CD14-positive monocyte (primary cell): ENCODE measurements at places on chromosomes 13 and 19. TPM values are rescaled to one million over a fixed set of nuclear protein-coding genes. Genes with fewer than 3 reads are reported as not detected.

- DNase-seq: peak; percentile 7
Observed at GRCh38 chr19:55304279-55304978, 20.6 kb downstream of the BRSK1 start.

DNA sequence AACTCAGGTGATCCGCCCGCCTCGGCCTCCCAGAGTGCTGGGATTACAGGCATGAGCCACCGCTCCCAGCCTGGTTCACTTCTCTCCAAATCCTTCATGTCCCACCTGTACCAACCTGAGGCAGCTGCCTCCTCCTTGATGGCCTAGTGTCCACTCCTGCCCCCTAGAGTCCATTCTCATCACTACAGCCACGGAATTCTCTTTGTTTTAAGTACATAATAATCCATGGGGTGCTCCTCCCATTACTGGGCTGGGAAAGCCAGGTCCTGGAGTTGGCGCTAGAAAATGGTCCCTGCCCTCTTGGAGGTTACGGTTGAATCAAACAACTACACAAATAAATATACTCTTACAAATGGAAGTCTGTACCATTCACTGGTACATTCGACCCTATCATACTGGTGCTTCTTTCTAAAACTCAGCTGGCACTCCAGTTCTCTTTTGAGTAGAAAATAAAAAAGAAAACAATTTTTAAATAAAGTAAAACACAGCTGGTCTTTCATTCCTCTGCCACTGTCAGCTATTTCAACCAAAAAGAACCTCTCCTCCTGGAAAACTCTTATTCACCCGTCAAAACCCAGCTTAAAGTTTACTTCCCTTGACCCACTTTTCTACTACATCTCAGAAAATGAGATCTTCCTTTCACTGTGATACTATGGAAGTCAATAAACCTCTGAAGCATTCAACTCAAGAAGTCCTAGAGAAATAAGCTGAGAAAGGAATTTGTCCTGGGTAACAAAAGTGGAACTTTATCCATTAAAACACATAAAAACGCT lies 22.4 kb upstream of the ARHGEF18 start:
- DNase-seq: no peak

Gene RTBDN
- polyA plus RNA-seq: not detected

- DNase-seq: peak; percentile 39
Observed at GRCh38 chr19:10858204-10858828, 10.1 kb downstream of the C19orf38 start.

GRCh38 chr13:47545201-47546024 lies 455.7 kb downstream of the SUCLA2 start:
- no peak for DNase-seq

Gene IFNL1
- polyA plus RNA-seq: not detected

DNA sequence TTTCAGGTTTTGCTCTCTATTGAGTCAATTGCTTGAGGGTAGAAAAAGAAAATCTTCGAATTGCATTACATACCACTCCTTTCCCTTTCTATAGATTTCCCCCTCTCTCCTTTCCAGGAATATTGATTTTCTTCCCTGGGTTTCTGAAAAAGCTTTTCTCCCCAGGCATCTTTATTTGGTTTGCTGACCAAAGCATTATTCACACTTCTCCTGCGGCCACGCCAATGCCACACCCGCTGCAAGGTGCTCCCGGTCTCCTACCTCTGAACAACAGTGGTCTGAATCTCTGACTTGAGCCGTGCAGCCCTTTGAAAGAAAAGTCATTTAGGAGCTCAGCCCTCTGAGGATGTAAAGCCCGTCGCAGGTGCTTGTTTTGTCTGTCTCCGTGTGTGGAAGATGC lies 350.9 kb upstream of the TMTC4 start:
- no peak for DNase-seq

DNA sequence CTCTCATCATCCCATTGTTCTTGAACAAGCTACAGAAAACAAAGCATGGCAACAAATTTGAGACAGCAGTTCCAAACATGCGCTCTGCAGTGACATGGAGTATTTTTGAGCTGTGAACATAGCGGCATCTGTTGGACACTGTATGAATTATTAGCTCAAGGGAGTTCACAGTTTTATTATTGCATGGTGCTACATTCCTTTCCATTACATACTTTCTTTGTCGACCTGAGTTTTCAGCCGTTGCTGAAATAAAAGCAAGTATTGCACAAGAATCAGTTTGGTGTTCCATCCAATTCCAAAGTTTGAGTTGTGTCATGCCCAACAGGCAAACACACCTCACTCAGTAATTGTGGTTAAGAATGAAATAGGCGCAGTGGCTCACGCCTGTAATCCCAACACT lies 30.1 kb upstream of the METTL21C start:
- no peak for DNase-seq

- no peak for DNase-seq
Observed at GRCh38 chr19:1672038-1672768, 19.8 kb upstream of the TCF3 start.

DNA sequence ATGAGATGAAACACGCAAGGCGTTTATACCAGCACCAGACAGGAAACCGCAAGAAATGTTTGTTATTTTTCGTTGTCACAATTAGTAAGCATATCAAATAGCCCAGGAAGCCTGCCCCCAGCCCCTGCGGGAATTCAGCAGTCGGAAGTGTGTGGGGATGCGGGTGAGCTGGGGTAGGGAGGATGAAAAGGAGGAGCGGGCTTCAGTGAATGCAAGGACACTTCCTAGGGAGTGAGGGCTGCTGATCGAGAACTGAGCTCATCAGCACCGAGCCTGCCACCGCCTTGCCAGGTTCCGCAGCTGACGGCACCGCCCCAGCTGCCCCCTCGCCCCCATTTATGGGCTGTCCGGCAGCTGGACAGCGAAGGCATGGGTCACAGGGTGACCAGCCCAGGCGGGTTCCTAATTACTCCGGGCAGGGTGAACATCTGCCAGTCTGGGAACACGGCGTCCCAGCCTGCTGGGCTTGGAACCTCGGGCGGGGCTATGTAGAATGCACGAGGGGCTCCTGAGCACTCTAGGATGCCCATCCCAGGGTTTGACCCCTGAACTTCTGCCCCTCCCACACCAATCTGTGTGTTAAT lies 1.6 kb upstream of the BEST2 start:
- no peak for DNase-seq

- no peak for DNase-seq
Observed at GRCh38 chr13:32883474-32883873, 132.7 kb upstream of the KL start.

- DNase-seq: no peak
Observed at GRCh38 chr19:44993526-44993925, 7.7 kb upstream of the RELB start.

- DNase-seq: no peak
Observed at GRCh38 chr19:8142513-8142900, 6.9 kb downstream of the FBN3 start.

Gene MBD3L3
- polyA plus RNA-seq: not detected

Gene ZNF471
- 0.14 TPM for polyA plus RNA-seq

Gene HSPH1
- polyA plus RNA-seq: 11.3 TPM

Gene TYROBP
- 3,224 and 6,080 TPM in 2 replicates for polyA plus RNA-seq

DNA sequence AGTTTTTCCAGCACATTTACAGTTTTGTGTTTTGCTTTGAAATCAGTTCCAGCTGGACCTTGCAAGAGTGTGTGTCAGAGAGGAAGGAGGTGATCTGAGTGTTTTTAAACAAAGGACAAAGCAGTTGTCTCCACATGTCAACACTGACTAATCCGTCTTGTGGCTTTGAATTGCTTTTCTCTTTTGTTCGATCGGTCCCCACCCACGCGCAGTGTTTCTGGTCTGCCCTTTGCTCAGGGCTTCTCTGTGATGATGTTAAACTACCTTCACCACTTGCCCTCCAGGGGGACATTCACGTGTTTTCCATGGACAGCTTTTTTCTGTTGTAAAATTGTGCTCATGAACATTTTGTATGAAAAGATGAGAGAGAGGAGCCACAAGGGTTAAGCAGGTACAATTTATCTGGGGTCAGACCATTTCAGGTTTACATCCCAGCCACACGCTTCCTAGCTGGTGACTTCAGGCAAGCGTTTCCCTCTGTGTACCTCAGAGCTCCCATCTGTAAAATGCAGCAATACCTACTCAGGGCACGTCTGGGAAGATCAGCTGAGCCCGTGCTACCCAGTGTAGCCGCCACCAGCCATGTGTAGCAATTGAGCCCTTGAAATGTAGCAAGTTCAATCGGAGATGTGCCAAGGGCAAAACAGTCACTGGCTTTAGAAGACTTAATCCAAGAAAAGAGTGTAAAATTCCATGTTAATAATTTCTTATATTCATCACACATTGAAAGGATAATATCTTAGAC lies 13.5 kb upstream of the PLA2G4C start:
- no peak for DNase-seq

- DNase-seq: peak; percentile 7
Observed at GRCh38 chr13:45195421-45195820, 5.4 kb downstream of the KCTD4 start.

- no peak for DNase-seq
Observed at GRCh38 chr13:46158983-46159382, 23.0 kb downstream of the LCP1 start.

Gene MISP3
- 0.52 TPM for polyA plus RNA-seq

DNA sequence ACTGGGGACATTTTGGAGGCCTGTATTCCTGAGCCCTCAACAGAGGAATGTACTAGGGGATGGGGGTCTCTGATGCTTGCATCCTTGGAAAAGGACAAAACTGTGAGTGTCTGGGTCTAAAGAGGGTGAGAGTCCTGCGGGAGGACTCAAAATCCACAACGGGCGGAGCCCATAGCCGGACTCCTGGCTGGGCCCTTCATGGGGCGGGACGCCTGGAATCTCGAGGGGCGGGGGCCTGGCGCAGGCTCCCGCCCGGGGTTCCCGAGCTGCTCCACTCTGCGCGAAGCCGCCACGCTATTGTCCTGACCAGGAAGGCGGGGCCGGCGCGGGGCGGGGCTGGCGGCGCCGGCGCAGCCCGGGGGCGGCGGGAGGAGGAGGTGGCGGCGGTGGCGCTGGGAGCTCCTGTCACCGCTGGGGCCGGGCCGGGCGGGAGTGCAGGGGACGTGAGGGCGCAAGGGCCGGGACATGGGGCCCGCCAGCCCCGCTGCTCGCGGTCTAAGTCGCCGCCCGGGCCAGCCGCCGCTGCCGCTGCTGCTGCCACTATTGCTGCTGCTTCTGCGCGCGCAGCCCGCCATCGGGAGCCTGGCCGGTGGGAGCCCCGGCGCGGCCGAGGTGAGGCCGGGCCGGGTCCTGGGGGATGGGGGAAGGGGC lies at the start of gene APLP1:
Gene APLP1 (plus strand): TSS at position 403 of the 651 bp plus-strand sequence. CDS start 63 bp downstream, at position 466.
- no peak for DNase-seq

DNA sequence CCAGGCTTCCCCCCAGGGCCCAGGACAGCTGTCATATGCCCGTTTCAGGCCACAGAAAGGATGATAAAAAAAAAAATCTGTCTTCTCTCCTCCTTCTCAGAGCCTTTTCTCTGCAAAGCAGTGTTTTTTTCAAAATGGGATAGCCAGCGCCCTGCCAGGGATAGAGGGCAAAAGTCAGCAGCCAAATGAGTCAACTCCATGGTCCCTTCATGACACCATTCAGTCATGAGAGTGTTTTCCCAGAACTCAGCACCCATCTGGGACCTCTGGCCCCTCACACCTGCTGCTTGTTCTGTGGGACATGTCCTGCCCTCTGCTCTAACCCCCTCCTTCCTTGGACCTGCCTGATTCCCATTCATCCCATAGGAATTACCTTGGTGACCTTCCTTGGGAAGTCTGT lies 95.0 kb downstream of the CYSLTR2 start:
- DNase-seq: no peak

DNA sequence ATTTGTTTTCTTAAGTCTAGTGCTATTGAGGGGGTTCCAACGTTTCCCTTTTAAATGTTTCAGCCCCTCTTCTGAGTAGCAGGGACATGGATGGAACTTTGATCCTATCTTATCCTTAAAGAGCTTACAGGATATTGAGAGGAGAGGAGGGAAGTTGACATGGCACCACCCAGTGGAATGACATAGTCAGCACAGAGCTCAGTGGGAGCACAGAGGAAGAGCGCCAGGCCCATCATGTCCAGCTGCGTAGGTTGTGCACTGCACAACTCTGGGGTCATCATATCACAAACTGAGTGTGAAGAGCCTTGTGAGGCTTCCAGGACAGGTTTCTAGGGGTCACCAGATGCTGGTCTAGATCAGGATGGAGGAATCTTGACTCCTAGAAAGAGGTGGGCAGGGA lies 4.6 kb upstream of the CDC42EP5 start:
- no peak for DNase-seq

Gene TMEM86B
- 0.38 TPM for polyA plus RNA-seq

DNA sequence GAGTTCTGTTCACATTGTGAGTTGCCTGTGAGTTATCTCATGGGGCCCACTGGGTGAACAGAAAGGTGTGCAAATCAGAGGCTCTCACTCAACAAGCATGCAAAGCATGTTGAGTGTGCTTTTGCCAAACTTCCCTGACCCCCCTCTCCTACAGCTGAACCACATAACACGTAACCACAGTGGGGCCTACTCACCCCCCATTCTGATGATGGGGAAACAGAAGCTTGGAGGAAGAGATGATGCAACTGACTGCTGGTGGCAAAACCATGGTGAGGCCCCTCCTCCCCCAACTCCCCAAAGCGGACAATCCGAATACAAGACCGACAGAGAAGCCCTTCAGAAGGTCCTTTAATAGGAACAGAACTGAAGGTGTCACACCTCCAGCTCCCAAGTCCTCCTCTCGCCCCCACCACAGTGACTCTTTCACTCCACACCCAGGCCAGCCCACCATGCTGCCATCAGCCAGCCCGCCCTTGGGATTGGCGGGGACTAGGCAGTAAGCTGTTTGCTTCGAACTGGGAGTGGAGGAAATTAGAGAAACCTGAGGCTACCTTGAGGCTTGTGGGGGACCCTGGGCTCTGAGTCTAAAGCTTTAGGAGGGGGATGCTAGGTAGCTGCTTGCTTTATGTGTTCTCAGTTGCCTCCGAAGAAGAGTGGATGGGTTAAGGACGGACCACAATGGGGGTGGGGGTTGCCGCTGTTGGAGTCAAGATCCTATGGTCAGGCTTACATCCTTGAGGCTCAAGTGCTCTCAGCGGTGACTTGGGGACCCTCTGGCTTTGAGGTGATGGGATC lies 3.8 kb downstream of the ZNF784 start:
- DNase-seq: peak; percentile 87

DNA sequence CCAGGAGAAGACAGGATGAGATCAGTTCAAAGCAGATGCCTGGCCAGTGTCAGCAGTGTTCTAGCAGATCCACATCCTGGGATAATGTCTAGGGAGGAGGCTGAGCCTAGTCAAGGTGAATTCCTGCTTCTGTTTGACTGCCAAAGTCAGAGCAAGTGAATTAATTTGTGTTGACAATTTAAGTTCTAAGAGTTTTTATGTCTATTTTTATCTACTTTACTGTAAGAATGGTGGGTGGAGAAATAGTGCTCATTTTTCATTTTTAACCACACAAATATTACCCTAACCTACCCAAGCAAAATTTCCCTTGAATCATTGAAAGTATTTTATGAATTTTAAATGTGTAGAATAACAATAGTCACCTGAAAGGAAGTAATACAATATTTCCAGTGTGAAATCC lies 207.6 kb upstream of the SLC10A2 start:
- DNase-seq: no peak

Gene NTN5
- 0.15 and 0.44 TPM in 2 replicates for polyA plus RNA-seq
